ENCODE measurements at places on chromosomes 1 and 21.

DNA sequence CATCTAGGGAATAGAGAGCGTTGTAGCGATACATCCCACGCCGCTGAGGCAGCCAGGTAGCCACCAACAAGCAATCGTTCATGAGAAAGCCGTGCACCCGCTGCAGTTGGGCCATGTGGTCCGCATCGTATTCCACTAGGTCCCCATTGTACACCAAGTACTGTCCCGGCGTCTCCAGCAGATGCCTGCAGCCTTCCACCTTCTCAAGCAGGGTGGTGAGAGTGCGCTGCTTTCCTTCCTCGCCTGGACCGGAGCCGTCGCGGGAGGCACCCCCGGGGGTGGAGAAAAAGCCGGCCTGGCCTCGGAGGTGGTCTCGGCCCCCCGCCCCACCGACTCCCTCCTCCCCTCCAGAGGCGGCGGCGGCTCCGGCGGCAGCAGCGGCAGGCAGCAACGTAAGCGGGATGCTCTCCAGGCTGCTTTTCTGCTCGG, 595 bp downstream of the EXOC8 start:
- DNase-seq: no peak

GRCh38 chr21:44991538-44992483, 52.0 kb downstream of the SLX9 start:
- DNase-seq: no peak

GRCh38 chr1:244248426-244248825, 197.3 kb downstream of the ZBTB18 start:
- DNase-seq: no peak

- DNase-seq: no peak
Observed at GRCh38 chr1:73674945-73675561, 522.9 kb downstream of the LRRIQ3 start.

- DNase-seq: no peak
Observed at GRCh38 chr1:233936422-233936821, 31.9 kb downstream of the SLC35F3 start.

DNA sequence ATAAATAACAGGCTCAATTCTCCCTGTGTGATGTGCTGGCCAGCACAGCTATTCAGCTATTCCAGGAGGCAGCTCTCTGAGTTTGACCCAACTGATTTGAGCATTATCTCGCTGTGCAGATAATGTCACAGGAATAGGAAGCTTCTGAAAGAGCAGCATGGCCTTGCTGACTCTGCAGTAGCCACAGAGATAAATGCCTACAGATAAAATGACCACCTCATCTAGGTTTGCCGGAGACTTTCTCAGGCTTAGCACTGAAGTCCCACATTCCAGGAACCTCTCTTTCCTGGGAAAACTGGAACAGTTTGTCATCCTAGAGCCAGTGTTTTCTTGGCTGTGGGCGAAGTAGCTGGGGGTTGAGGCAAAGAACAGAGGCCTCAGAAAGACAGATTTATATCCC, 98.9 kb downstream of the MRPL39 start:
- no peak for DNase-seq

Data from stimulated activated CD4-positive, alpha-beta T cell treated with anti-CD3 and anti-CD28 coated beads, TNF-alpha, amount 100 ng/mL, for 1 hour (primary cell).